ENCODE measurements at places on chromosomes 1 and 21.

DNA sequence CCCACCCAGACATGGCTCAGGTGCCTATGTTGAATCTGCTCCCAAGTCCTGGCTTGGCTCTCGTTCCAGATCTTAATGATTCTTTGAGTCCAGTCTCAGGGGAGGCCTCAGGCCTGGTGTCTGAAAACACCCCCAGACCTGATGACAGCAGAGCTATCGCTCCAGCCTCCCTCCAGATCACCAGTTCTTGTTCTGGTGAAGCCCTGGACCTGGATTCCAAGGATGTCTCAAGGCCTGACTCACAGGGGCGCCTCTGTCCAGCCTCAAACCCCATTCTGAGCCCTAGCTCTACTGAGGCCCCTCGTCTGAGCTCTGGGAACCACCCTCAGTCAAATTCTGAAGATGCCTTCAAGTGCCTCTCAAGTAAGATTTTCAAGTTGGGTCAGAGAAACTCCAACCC lies 11.4 kb downstream of the MROH7 start:
- DNase-seq, result no peak

- DNase-seq, result no peak
Measured at GRCh38 chr1:32321712-32322291, 14.2 kb downstream of the MARCKSL1 start.

GRCh38 chr21:39667353-39667891 lies 54.7 kb downstream of the B3GALT5 start:
- DNase-seq, result no peak

DNA sequence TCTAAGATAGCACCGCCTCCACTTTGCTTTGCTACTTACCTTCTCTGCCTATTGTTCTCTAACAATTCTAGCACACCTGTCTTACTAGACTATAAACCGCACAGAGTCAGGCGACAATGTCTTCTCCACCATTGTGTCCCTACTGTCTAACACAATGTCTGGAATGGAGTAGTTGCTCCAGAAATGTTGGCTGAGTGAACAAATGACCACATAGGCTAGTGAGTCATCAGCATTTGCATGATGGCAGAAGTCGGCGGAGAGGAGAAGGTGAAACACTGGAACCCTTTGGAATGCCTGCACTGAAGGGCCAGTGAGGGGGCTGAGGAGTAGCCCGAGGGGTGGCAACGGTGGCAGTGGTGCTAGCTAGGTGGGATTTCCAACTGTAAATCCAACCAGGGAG lies 14.0 kb upstream of the PABPC4 start:
- no peak for DNase-seq

- DNase-seq, result peak; percentile 16
Measured at GRCh38 chr1:103461161-103462105, 64.1 kb upstream of the RNPC3 start.

DNA sequence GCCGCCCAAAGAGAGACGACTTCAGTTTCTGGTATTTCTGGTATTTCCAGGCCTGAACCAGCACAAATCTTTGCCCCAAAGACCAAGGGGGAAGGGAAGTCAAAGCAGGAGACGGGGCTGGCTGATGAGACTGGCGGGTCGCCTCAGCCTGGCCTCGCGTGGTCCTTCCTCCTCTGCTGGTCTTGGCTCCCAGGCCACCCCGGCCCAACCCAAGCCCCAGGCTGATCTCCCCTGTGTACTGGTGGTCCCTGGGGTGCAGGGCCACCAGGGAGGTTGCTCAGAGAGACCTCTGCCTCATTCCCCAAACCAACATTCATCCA lies 19.9 kb downstream of the WNT4 start:
- no peak for DNase-seq

GRCh38 chr21:29892379-29892778 lies 47.4 kb downstream of the GRIK1 start:
- DNase-seq, result no peak

DNA sequence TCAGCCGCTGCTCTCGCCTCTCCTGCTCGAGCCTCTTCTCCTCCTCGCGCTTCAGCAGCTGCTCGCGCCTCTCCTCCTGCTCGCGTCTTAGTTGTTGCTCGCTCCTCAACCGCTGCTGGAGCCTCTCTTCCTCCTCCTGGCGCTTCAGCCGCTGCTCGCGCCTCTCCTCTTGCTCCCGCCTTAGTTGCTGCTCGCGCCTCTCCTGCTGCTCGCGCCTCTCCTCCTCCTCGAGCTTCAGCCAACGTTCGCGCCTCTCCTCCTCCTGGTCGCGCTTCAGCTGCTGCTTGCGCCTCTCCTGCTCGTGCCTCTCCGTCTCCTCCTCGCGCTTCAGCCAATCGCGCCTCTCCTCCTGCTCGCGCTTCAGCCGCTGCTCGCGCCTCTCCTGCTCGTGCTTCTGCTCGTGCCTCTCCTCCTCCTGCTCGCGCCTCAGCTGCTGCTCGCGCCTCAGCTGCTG lies 3.7 kb downstream of the TCHH start:
- peak; percentile 21 for DNase-seq

GRCh38 chr1:3533067-3534048 lies 78.0 kb downstream of the MEGF6 start:
- peak; percentile 76 for DNase-seq

- DNase-seq, result no peak
Measured at GRCh38 chr1:85142753-85143152, 58.1 kb downstream of the SYDE2 start.

Measured in iPS-NIHi11 (cell line).